ENCODE measurements at places on chromosomes 3 and 15. TPM values are rescaled to one million over a fixed set of nuclear protein-coding genes. Genes with fewer than 3 reads are reported as not detected.

- no peak for DNase-seq
These were observed 42.3 kb downstream of the WDR72 start for GRCh38 chr15:53716909-53717876.

DNA sequence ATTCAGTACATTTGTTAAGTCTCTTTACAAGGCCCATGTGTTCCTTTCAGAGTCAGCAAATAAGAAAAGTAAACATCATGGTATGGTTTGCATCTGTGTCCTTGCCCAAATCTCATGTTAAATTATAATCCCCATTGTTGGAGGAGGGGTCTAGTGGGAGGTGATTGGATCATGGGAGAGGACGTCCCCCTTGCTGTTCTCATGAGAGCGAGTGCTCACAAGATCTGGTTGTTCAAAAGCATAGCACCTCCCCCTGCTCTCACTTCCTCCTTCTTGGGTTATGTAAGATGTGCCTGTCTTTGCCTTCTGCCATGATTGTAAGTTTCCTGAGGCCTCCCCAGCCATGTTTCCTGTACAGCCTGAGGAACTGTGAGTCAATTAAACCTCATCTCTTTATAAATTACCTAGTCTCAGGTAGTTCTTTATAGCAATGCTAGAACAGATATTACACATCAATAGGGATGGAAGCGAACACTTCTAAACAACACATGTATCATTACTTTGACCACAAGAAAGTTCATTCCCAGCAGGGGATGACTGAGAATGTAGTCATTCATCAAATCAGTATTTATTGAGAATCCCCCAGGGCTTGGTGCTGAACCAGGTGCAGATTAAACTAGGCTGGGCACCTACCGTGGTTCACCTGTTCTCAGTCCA is 4.1 kb downstream of the EFCAB12 start:
- no peak for DNase-seq

ALG3 gene
- 33.6 TPM for polyA plus RNA-seq

GRCh38 chr3:108914774-108915641 is 38.7 kb downstream of the GUCA1C start:
- DNase-seq = no peak

GRCh38 chr15:69529961-69530633 is 77.5 kb downstream of the RPLP1 start:
- DNase-seq = no peak

DNA sequence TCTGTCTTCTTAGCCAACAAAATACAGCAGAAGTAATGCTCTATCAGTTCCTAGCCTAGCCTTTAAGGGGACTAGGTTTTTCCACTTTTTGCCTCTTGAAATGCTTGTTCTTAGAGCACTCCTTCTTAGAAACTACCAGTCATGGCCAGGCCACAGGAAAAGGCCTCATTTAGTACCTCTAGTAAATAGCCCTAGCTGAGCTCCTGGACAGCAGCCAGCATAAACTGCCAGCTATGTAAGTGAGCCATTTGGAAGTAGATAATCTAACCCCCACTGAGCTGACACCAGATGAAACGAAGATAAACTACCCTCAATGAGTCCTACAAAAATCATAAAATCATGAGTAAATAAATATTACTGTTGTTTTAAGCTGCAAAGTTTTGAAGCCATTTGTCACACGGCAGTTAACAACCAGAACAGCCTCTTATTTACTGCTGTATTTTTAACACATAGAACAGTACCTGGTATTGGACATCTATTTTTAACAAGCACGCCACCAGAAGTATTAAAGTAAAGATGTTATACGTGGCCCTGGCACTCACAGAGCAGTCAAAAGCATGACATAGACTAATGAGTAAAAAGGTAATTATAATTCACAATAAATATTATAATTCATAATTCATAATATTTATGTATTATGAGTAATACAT is 12.0 kb downstream of the TBC1D5 start:
- no peak for DNase-seq

DNA sequence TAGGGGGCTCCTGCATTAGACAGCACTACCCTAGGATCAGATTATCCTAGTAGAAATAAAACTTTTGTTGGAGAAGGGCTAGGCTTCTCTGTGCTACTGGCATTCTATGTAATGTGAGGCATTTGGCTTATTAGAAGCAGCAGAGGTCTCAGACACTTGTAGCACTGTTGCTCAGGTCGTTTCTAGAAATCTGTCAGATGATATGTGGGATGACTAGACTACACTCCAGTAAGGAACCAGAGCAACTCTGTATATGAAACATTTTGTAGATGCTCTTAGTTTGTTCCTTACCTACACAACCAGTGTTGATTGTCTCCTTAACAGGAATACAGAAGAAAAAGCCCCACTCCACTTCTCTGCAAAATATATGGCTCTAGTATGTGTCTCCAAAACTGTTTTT is 21.9 kb upstream of the FBXL22 start:
- DNase-seq = no peak

GRCh38 chr15:84697236-84697990 is 18.5 kb downstream of the SEC11A start:
- DNase-seq = no peak

GRCh38 chr15:87608238-87609028 is 648.1 kb downstream of the NTRK3 start:
- no peak for DNase-seq
